Omental fat pad (tissue), 4 donors: ENCODE measurements at places on chromosomes 5 and 9. TPM values are rescaled to one million over a fixed set of nuclear protein-coding genes. Genes with fewer than 3 reads are reported as not detected.

DNA sequence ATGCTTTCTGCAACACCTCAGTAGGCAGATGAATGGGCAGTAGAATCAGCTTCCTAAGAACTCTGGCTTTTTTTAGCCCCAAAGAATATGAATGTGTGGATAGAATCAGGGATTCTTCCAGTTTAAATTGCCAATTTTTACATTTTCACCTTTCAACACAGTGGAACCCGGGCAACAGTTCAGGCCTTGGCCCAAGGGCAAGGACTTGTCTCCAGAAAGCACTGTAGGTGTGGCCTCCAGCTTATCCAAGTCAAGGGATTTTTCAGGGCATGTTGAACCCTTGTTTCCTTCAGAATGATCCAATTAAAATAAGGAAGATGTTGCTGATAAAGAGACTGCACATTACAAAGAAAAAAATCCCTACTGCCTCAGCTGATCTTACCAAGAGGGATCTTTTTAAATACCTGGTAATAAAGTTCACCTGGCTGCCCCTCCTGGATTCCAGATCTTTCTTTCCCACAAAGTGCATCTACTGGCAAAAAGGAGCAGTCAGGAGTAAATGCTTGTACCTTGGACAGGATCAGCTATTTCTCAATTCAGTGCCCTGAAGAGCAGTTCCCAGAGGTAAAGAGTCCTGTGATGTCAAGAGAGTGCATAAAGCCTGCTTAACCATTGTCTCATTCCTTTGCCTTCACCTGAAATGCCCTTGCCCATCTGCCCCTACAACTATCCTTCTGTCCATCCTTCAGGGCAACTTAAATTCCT is 80.1 kb upstream of the PLPP6 start:
- no peak for DNase-seq

The PLPPR1 gene
- not detected for total RNA-seq

- no peak for DNase-seq
Measured at GRCh38 chr5:150101023-150101422, 14.7 kb upstream of the CSF1R start.

- no peak for DNase-seq
Measured at GRCh38 chr5:79112703-79113058, 1.1 kb downstream of the BHMT start.

The ADCY2 gene
- total RNA-seq = 1.7 TPM

The LPCAT1 gene
- total RNA-seq = 32.5 TPM

GRCh38 chr9:68951879-68952659 is 61.8 kb downstream of the PRKACG start:
- DNase-seq = no peak

DNA sequence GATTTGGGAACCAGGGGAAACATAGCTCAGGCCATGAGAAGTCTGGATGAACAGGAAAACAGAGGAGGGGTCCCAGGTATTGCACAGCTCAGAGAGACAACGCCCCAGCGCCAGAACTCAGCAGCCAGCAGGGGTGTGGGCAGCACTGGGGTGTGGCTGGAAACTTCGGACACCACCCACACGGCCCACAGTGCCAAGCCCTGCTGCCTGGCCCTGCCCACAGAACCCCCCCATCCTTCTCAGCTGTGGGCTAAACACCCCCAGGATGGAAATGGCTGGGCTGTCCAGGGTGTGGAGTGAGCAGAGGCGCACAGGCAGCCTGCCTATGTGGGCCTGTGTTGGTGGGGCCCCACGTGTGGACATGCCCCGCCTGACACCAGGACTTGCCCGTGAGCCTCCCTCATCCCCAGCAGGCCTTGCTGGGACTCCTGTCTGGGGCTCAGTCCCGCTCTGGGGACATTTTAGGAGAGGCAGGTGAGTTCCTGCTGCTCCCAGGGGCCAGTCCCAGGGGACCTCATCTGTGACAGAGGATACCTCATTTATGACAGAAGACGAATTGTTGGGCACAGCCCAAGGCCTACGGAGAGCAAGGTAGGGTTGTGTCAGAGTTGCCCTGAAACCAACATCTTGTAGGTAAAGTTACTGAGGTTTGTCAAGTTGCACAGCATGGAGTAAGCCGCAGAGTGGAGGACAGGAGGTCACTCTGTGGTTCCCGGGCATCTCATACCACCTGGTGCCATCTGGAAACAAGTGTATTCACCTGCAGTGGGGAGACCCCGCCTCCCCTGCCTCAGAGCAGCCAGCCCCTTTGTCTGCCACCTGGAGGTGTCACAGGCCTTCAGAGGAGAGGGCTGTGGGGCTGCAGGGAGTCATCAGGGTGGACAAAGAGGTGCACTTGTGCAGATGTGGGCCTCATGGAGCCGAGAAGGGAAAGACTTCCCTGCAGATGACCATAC is 183.2 kb downstream of the AUH start:
- DNase-seq = no peak

DNA sequence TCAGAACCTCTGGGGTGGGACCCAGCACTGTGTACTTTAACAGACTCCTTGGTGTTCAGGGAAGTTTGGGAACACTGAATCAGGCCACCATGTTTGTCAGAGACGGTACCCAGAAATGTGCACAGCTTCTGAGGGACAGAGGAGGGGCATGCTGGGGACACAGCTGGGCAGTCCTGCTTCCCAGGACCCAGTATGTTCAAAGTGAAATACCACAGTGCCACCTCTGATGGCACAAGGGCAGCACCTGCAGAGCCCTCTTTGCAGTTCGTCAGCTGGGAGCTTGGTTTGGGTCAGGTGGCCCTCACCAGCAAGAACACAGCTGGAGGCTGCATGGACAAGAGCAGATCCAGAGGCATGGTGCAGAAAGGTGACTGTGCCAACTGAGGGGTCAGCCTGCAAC is 51.2 kb downstream of the NDST1 start:
- DNase-seq = no peak

The CBY3 gene
- total RNA-seq = not detected

DNA sequence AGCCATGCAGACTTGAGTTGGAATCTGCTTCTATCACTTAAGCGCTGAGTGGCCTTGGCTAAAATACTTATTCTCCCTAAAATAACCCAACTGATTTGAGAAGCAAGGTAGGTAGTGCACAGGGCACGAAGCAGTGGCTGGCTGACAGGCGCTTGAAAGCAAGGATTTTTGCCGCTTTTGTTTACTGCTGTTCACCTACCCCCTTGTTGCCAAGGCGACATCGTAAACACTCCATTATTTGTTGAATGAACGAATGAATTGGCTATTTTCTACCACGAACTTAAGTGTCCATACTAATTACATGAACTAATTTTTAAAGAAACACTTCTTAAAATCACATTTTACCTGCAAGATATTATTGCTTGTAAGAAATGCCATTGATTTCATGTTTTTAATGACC is 98.0 kb downstream of the ANKH start:
- DNase-seq = no peak

- no peak for DNase-seq
Measured at GRCh38 chr9:5566054-5566618, 55.8 kb downstream of the PDCD1LG2 start.

DNA sequence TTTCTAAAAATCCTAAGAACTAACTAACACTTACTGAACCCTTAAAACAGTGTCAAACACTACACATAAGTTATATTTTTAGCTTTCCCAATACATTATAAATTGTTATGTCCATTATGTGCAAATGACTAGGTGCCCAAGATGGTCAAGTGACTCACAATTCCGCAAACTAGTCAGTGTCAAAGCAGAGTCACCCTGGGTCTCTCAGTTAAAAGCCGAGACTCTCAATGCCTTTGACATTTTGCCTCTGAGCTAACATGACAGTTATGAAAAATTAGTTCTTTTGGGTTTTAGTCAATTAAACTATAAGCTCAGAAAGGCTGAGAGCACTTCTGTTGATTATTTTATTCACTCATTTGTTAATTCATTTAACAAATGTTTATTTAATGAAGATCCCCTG is 42.3 kb upstream of the GABRG2 start:
- DNase-seq = no peak
